ENCODE measurements at places on chromosomes 12 and 14. TPM values are rescaled to one million over a fixed set of nuclear protein-coding genes. Genes with fewer than 3 reads are reported as not detected.
A peak's percentile ranks its signal among the peaks of the same experiment; 100 is the strongest.

GRCh38 chr14:32473464-32473855 is 144.4 kb downstream of the AKAP6 start:
- H3K27ac ChIP-seq: no peak overlapping the region
- H3K27me3 ChIP-seq: no peaks in the 10 kb centered on the region
- H3K36me3 ChIP-seq: no peaks in the 10 kb centered on the region
- peaks cover 5% of the 10 kb centered on the region for H3K4me1 ChIP-seq

DNA sequence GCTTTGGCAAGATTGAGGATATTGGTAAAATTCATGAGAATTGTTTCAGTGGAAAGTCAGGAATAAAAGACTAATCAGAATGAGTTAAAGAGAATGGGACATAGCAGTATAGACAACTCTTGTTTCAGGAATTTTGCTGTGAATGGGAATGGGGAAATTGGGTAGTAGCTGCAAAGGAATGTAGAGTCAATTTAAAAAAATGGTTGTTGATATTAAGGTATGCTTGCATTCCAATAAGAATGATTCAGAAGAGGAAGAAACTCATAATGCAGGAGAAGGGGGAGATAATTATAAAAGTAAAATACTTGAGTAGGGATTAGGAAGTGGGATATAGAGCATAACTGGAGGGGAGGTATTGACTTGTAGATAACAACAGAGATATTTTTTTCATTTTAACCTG is 40.7 kb downstream of the MNAT1 start:
- H3K27ac ChIP-seq: no peak overlapping the region
- no peak overlapping the region for H3K4me3 ChIP-seq
- no peaks in the 10 kb centered on the region for H3K36me3 ChIP-seq

DNA sequence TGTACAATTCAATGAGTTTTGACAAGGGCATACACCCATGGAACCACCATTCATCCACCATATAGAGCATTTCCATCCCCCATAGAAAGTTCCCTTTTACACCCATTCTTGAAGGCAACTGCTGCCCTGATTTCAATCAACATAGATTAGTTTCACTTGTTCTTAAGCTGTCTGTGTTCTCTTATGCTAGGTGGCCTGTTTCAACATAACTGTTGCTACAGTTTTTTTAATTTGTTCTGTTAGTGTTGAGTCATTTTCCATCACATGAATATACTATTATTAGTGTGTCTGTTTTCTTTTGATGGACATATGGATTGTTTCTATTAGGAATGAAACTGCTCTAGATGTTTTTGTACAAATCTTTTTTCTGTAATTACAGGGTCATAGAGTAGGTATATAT is 123.4 kb downstream of the PTPRQ start:
- H3K4me3 ChIP-seq: no peak overlapping the region
- H3K27me3 ChIP-seq: no peaks in the 10 kb centered on the region
- DNase-seq: no peak
- no peaks in the 10 kb centered on the region for H3K36me3 ChIP-seq
- H3K27ac ChIP-seq: no peak overlapping the region

DNA sequence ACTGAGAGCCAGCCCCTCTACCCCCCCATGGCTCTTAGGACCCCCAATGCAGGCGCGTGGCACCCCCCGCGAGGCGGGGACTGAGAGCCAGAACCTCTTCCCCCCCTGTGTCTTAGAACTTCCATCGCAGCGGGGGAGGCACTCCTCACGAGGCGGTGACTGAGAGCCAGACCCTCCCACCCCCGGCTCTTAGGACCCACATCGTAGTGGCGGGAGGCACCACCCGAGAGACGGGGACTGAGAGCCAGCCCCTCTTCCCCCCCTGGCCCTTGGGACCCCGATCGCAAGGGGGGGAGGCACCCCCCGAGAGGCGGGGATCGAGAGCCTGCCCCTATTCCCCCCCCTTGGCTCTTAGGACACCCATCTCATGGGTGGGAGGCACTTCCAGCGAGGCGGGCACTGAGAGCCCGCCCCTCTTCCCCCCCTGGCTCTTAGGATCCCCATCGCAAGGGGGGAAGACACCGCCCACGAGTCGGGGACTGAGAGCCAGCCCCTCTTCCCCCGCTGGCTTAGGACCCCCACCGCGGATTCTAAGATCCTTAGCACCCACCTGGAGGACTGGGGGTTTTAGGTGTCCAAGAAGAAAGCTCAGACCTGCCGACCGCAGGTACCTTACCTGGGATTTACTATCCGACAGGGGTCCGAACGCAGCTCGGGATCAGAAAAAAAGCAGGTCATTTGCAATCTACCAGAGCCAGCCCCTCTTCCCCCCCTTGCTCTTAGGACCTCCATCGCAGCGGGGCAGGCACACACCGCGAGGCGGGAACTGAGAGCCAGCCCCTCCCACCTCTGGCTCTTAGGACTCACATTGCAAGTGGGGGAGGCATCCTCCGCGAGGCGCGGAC is 44.9 kb downstream of the DDX11 start:
- H3K4me1 ChIP-seq: peaks cover 17% of the 10 kb centered on the region
- peaks cover 29% of the 10 kb centered on the region for H3K27me3 ChIP-seq
- peak overlapping the region; percentile 36 for H3K4me3 ChIP-seq
- DNase-seq: no peak
- no peak overlapping the region for H3K27ac ChIP-seq

- no peaks in the 10 kb centered on the region for H3K4me1 ChIP-seq
- DNase-seq: no peak
- H3K27me3 ChIP-seq: no peaks in the 10 kb centered on the region
- no peak overlapping the region for H3K4me3 ChIP-seq
These were observed 61.7 kb downstream of the PPM1H start for GRCh38 chr12:62873116-62873825.

The KRAS gene
- 28.6 TPM for total RNA-seq

GRCh38 chr12:27624586-27624985 is 71.7 kb upstream of the REP15 start:
- DNase-seq: no peak
- H3K27ac ChIP-seq: peak overlapping the region; percentile 21
- H3K36me3 ChIP-seq: no peaks in the 10 kb centered on the region
- H3K27me3 ChIP-seq: no peaks in the 10 kb centered on the region
- H3K4me1 ChIP-seq: peaks cover 6% of the 10 kb centered on the region
- no peak overlapping the region for H3K4me3 ChIP-seq

The ASCL1 gene
- 0.15 TPM for total RNA-seq

- no peaks in the 10 kb centered on the region for H3K36me3 ChIP-seq
- no peak overlapping the region for H3K27ac ChIP-seq
- H3K27me3 ChIP-seq: no peaks in the 10 kb centered on the region
- no peaks in the 10 kb centered on the region for H3K4me1 ChIP-seq
- no peak overlapping the region for H3K4me3 ChIP-seq
These were observed 20.6 kb downstream of the RERG start for GRCh38 chr12:15200641-15201040.

The KLRC2 gene
- total RNA-seq: not detected

GRCh38 chr12:530821-531220 is 71.1 kb downstream of the B4GALNT3 start:
- H3K27me3 ChIP-seq: no peaks in the 10 kb centered on the region
- H3K4me1 ChIP-seq: no peaks in the 10 kb centered on the region
- H3K4me3 ChIP-seq: no peak overlapping the region
- no peak overlapping the region for H3K27ac ChIP-seq
- no peak for DNase-seq
- H3K36me3 ChIP-seq: no peaks in the 10 kb centered on the region

GRCh38 chr12:119783787-119784186 is 93.3 kb downstream of the CIT start:
- no peaks in the 10 kb centered on the region for H3K4me1 ChIP-seq
- no peak overlapping the region for H3K4me3 ChIP-seq
- no peaks in the 10 kb centered on the region for H3K27me3 ChIP-seq
- no peak for DNase-seq

- DNase-seq: no peak
- no peaks in the 10 kb centered on the region for H3K36me3 ChIP-seq
- H3K27me3 ChIP-seq: no peaks in the 10 kb centered on the region
- H3K4me3 ChIP-seq: no peak overlapping the region
These were observed 12.7 kb upstream of the SERPINA1 start for GRCh38 chr14:94401083-94401482.

The CLIP1 gene
- 78.2 TPM for total RNA-seq

The NAA25 gene
- 24.7 TPM for total RNA-seq

The PTPN6 gene
- 209 TPM for total RNA-seq

The DTX1 gene
- 6.8 TPM for total RNA-seq

DNA sequence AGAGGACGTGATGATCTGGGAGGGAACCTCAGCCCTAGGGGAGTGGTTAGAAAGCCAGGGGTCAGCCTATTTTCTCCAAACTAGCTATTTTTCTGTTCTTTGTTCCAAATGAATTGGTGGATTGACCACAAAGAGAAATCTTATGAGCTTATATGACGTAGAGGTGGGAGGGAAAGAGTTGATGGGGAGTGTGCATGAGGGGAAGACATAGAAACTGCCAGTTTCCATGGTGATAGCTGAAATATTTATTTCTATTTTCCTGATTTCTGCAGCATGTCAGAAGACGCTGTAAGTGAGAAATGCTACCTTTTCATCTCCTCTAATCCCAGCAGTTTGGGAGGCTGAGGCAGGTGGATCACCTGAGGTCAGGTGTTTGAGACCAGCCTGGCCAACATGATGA is 51.4 kb upstream of the CISTR start:
- no peaks in the 10 kb centered on the region for H3K36me3 ChIP-seq
- H3K27ac ChIP-seq: no peak overlapping the region
- H3K4me3 ChIP-seq: no peak overlapping the region
- peaks cover 24% of the 10 kb centered on the region for H3K27me3 ChIP-seq
- H3K4me1 ChIP-seq: no peaks in the 10 kb centered on the region
- DNase-seq: no peak

DNA sequence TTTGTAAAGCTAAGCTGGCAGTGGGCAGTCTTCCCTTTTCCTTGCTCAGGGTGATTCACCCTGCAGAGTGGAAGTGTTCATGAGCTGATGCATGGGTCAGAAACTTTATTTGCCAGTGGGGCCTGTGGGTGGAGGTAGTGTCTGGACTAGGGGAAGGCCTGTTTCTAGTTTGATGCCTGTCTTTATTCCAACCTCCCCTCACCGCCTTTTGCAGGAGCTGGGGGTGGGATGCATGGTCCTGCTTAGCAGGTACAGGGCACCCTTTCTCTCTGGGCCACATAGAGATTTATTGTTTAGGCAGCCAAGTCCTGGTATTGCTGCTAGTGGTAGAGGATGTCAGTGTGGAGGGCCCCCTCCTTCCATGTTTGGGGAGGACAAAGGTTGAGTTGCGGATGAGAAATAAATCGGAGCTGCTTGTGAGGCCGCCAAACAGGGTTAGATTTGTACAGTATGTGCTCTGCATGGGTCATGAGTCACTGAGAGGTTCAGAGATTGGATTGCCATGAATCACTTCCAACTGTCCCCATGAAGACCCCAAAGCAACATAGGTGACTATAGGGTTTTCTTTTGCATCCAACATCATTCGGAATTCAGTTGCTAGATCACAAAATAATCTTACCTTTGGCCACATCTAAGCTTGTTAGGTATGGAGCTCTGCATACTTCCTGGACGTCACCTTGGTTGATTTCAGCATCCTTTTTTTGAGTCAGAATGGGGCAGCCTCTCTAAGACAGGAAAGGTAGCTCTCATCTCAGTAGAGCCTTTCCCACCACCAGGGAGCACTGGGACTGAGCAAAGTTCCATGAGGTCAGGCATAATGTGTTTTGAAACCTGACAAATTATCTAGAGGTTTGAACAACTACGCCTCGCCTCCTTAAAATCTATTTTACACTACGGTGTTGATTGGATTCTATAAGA is 8.8 kb downstream of the SMOC1 start:
- H3K4me3 ChIP-seq: no peak overlapping the region
- peaks cover 1% of the 10 kb centered on the region for H3K27me3 ChIP-seq
- DNase-seq: no peak
- no peaks in the 10 kb centered on the region for H3K4me1 ChIP-seq
- H3K27ac ChIP-seq: no peak overlapping the region
- H3K36me3 ChIP-seq: no peaks in the 10 kb centered on the region

- H3K27me3 ChIP-seq: peaks cover 82% of the 10 kb centered on the region
- peaks cover 34% of the 10 kb centered on the region for H3K4me1 ChIP-seq
- peak overlapping the region; percentile 56 for H3K4me3 ChIP-seq
- no peak for DNase-seq
These were observed 862 bp downstream of the HMGA2 start for GRCh38 chr12:65825183-65825506.

DNA sequence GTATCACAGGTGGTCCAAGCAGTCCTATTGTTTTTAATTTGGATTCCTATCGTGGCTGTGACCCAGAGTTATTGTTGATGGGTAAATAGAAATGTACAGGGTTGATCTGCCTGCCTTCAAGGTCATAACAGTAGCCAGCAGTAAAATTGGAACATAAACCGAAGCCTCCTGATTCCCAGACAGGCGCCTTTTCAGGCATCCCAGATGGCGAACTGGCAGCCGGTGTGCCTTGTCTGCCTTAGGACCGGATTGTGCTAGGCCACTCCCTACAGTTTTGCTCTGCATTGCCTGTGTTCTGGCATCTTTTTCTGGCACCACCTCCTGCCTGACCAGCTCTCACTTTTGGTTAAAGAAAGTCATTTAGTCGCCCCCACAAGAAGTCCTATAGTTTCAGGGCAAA is 22.2 kb downstream of the TMEM117 start:
- no peak overlapping the region for H3K4me3 ChIP-seq
- no peak overlapping the region for H3K27ac ChIP-seq
- H3K4me1 ChIP-seq: no peaks in the 10 kb centered on the region
- no peak for DNase-seq

- no peak for DNase-seq
- no peaks in the 10 kb centered on the region for H3K36me3 ChIP-seq
- no peak overlapping the region for H3K4me3 ChIP-seq
- peaks cover 11% of the 10 kb centered on the region for H3K27me3 ChIP-seq
- H3K4me1 ChIP-seq: peaks cover 3% of the 10 kb centered on the region
These were observed 5.5 kb downstream of the CYP46A1 start for GRCh38 chr14:99689266-99690236.

DNA sequence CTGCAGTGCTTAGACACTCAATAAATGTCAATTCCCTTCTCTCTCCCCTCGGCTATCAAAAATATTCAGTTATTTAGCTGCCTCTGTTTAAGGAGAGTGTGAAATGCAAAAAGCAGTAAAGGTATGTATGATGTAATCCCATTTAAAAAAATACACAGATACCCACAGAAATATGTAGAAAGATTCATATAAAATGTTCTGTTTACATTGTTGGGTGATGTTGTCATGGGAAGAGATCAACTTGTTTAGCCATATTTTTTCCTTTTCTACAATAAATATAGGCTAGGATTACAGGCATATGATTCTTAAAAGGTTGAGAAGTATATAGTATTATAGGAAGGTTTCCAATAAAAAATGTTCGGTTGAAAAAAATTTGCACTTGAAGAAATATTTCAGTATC is 7.8 kb downstream of the PPP2R3C start:
- no peak overlapping the region for H3K27ac ChIP-seq
- no peaks in the 10 kb centered on the region for H3K27me3 ChIP-seq
- no peak overlapping the region for H3K4me3 ChIP-seq

The RIMKLB gene
- 30.5 TPM for total RNA-seq

- DNase-seq: no peak
- peaks cover 13% of the 10 kb centered on the region for H3K27me3 ChIP-seq
- H3K36me3 ChIP-seq: no peaks in the 10 kb centered on the region
- peaks cover 17% of the 10 kb centered on the region for H3K4me1 ChIP-seq
- no peak overlapping the region for H3K4me3 ChIP-seq
These were observed 28.4 kb upstream of the MON2 start for GRCh38 chr12:62438098-62438692.
